AG10803 (cell line): ENCODE measurements at places on chromosomes 16 and 17.

DNA sequence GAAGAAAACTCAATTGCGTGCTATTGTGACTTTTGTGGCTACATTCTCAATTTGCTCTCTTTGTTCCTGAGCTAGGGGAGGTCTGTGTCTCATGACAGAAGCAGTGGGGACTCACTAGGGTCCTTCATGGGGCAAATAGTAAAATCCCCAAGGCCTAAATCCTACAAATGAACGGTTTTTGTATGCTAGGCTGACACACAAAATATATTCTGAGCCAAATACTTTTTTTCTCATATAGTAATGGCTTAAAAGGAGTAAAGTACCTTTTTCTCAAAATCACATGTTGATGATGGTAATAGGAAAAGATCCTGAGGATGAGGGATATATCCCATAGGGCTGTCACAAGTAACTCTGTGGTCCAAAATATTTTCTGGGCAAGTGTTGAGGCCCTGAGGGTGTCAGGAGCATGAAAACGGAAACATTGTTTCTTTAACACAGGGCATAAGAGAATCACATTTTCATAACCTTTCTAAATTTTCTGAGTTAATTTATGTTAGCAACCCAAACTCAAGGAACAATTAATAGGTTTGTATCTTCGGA, 77.5 kb upstream of the CNTNAP4 start:
- no peak for DNase-seq

DNA sequence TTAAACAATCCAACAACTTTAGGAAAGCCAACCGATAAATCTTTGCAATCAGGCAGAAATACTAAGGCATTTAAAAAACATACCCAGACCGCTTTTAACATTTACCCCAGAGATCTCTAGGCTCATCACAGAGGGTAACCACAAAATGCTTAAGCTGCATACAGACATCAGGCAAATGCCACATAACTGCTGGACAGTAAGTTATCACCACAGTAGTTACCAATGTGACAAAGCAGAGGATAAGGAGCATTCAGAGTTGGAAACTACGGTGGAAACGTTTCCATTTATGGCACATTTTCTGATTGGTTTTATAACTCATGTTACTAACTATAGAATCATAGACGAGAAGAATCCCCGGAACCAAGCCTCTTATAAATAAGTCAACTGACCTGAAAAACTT, 77.5 kb downstream of the KANSL1 start:
- peak; percentile 85 for DNase-seq

GRCh38 chr17:62722625-62723024, 85.5 kb downstream of the MARCHF10 start:
- DNase-seq, result no peak

DNA sequence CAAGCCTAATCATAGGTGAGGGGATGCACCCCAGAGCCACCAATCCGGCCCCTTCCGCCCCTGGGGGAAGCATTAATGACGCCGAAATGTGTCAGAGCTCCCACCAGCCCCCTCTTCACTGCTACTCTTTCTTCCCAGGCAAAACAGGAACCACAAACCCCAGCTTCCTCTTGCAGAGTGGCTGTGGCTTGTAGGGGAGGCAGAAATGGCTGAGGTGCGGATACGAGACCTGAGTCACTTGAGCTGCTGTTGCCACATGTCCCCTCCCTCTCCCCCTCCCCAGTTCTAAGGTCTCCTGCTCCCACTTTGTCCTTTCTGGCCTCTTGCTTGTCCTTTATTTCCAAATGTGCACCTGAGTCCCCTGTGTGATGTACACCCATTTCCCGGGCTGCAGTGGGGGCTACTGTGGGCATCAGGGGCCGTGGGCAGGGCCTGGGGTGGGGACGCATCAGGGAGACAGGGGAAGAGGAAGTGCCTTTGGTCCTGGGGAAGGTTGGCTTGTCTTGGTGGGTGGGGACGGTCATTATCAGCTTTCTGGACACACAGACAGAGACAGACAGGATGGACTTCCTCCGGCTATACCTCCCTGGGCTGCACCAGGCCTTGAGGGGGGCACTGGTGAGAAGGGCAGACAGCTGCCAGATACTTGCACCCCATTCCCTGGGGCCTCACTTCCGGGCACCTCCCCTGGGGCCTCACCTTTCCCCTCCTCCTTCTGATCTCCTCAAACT, at the start of gene APOBR:
APOBR (plus strand) TSS at position 523 of the 731 bp plus-strand sequence; CDS start at position 562, 39 bp downstream.
- DNase-seq, result no peak

- DNase-seq, result peak; percentile 74
Observed at GRCh38 chr17:81254955-81255717, 16.0 kb downstream of the NDUFAF8 start.

DNA sequence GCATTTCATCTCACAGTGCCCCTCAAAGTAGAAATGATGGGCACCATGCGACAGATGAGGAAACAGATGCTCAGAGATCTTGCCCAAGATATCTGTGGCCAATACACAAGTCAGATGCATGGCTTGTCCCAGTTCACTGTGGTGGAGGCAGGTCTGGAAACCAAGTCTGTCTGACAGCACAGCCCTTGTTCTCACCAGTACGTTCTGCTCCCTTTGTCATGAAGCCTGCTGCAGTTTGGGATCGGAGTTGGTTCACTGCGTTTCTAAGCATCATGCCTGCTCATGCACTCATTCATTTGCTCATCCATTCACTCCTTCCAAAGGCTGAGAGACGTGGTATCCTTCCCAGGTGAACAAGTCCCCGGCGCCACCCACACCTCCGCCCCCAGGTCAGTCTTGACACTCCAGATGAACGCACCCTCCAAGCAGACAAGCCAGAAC, 27.2 kb upstream of the MEAK7 start:
- DNase-seq, result no peak

DNA sequence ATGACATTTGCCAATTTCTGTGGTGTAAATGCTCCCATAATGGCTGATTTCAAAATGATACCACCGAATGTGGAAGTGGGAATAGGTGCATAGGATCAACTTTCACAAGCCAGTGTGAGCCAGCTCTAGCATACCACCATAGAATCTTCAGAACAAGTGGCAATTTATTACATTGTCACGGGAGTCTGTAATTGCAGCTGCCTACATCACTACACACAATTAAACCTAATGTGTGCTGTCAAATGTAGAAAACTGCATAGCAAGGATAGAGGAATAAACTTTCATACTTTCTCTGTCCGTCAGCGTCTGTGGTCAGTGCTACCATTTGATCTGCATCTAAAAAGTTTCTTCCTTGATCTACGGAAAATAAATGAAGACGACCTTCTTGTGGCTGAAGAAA, 417.8 kb upstream of the TOM1L1 start:
- no peak for DNase-seq

- DNase-seq, result no peak
Observed at GRCh38 chr17:48102043-48102750, 919 bp upstream of the CBX1 start.

DNA sequence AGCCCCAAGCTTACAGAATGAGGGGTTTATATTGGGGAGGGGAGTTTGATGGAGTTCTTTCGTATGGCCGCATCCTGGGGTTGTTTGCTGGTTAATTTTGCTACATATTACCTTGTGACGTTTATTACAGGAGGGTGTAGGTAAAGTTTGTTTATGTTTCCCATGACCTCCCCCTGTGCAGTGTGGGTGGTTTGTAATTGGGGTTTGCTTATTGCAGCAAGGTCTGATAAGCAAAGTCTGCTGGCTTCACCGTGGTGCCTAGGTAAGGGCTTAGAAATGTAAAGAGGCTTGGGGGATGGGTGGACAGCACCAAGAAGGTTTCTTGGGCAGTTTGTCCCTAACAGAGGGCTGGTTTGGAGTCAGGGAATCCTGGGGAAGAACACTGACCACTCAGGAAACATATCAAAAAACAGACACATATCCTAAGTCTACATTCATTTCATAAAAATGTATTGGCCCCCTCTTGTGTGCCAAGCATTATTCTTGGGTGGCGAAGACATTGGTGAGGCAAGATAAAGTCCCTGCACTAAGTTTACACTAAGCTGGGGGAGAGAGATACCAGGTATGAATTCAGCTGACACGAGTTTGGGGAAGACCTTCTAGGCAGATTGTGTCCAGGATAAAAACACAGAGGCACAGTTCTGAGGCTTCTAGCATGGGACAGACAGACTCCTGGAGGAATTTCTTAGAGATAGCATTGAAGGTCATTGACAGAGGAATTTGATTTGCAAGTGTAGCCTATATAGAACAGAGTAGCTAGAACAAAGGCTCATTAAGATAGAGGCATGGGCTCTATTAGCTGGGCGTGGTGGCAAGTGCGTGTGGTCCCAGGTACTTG, 9.5 kb downstream of the ZNF764 start:
- DNase-seq, result no peak

- DNase-seq, result no peak
Observed at GRCh38 chr17:41586863-41587495, at the start of gene KRT14. Gene KRT14, minus strand, starts transcription at chr17:41586895. Its CDS starts 61 bp downstream, at chr17:41586834.

- DNase-seq, result peak; percentile 27
Observed at GRCh38 chr17:8820311-8821010, 21.3 kb upstream of the MFSD6L start.

GRCh38 chr16:9885467-9885866, 296.8 kb downstream of the GRIN2A start:
- DNase-seq, result no peak

DNA sequence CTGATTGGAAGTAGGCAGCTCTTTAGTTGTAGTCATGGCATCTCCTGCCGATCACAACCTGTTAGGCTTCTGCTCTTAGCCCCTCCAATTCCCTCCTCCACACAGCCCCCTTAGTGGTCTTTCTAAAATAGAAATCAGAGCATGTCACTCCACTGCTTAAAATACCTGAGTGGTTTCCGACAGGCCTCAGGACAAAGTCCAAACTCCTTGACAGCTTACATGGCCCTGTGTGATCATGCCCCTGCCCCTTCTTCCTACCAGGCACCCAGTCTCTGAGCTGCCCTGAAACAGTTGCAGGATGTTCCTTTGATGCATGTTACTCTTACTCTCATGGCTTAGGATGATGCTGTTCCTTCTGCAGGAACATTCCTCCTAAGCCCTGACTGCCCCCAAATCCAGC, 147.3 kb downstream of the AATF start:
- DNase-seq, result no peak
